ENCODE measurements at places on chromosomes 5 and 9. TPM values are rescaled to one million over a fixed set of nuclear protein-coding genes. Genes with fewer than 3 reads are reported as not detected.

CER1 gene
- total RNA-seq: not detected

PCDHB15 gene
- 9.4 TPM for total RNA-seq

RGS7BP gene
- total RNA-seq: 1.4 TPM

RRAGA gene
- total RNA-seq: 45.1 TPM

LRRC14B gene
- total RNA-seq: not detected

PARP8 gene
- total RNA-seq: 32.2 TPM

GABRA1 gene
- total RNA-seq: not detected

PCDHA11 gene
- 6.3 TPM for total RNA-seq

DNLZ gene
- 15.8 TPM for total RNA-seq

ANKS6 gene
- total RNA-seq: 44.3 TPM
